ENCODE measurements at places on chromosomes 7 and 10.

DNA sequence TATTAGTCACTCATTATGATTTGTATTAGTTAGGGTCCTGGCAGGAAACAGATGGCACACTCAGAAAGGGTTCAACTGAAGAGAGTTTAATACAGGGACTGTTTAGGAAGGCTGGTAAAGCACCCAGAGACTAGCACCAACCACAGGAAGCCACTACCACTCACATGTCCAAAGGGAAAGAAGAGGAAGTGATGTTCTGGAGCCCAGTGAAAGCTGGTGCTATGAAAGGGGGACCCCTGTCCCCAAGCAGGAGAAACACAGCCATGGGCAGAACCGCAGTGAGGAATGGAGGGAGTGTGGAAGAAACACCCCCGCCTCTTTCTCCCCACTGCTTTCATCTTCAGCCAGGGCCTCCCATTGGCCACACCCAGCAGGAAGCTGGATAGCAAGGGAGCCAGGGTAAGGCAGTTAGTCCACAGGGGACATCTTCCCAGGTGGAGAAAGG is 3.2 kb upstream of the VSIR start:
- no peak for DNase-seq

DNA sequence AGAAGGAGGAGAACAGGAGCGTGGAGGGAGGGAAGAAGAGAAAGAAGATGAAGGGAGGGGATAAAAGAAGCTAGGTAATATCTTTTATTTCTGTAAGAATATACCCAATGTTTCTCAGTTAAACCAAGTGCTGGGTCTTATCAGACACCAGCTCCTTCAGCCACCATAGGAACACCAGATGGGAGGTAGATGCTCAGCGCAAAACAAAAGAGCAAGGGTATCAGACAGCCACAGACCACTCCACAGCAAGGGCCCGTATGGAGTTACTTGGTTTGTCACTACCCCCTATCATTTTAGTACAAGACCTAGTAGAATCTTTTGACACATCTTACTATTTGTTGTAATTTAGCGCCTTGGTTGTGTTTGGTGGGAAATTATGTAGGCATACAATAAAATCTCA is 65.9 kb upstream of the FAM133B start:
- DNase-seq, result no peak

DNA sequence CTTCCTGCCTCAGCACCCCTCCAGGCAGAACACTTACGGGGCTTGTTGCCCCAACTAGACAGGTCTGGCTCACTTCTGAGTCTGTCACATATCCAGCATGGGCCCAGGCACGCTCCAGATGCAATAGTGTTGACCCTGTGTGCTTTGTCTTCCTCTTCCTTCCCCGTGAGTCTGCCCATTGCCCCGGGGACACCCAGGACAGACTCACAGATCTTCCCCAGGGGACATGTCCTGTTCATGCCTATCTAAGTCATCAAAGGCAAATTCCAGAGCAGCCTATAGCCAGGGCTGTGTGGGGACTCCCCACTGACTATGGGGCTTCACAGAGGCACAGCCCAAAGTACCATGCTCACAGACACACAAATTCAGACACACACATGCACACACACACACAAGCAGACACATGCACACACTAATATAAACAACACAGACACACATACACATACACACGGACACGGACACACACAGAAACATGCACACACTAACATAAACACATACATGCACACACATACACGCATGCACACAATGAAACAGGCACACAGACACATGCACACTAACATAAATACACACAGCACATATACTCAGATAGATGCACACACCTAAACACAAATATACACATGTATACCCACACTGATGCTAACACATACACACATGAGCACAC is 175.8 kb downstream of the KCNMA1 start:
- DNase-seq, result no peak

- peak; percentile 79 for DNase-seq
Measured at GRCh38 chr10:75408911-75409885, 7.6 kb upstream of the ZNF503 start.

GRCh38 chr7:23357190-23358093 is 58.3 kb downstream of the MALSU1 start:
- no peak for DNase-seq

DNA sequence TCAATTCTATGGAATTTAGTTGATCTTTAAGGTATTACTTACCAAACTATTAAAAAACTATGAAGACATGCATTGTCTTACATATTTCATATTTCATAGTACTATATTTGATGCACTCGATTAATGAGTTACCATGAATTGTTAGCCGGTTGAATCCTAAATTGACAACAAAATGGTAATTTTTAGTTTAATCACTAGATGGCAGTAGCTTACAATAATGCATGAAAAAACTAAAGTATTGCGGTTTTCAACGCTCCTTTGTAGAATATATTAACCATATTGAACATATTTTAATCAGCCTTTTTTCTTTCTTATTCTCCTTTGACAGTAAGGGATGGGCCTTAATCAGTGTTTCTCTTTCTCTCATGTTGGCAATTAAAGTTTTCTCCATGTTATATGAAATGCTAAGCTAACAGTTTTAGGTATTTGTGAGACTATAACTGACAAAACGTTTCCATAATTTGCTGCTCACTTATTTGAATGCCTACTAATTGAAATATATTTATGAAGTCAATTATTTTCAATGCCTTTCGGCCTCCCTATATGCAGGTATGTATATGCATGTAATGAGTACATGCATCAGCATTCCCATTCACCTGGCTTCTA is 48.5 kb upstream of the ARL4A start:
- no peak for DNase-seq

- DNase-seq, result no peak
Measured at GRCh38 chr10:131944976-131945695, 36.6 kb downstream of the BNIP3 start.

- no peak for DNase-seq
Measured at GRCh38 chr7:74344132-74344496, 54.9 kb downstream of the CLIP2 start.

- DNase-seq, result no peak
Measured at GRCh38 chr10:80137920-80138319, 5.4 kb downstream of the PLAC9 start.

- no peak for DNase-seq
Measured at GRCh38 chr7:105800442-105800841, 76.0 kb downstream of the ATXN7L1 start.

GRCh38 chr10:119133949-119134348 is 30.0 kb downstream of the DENND10 start:
- DNase-seq, result no peak

DNA sequence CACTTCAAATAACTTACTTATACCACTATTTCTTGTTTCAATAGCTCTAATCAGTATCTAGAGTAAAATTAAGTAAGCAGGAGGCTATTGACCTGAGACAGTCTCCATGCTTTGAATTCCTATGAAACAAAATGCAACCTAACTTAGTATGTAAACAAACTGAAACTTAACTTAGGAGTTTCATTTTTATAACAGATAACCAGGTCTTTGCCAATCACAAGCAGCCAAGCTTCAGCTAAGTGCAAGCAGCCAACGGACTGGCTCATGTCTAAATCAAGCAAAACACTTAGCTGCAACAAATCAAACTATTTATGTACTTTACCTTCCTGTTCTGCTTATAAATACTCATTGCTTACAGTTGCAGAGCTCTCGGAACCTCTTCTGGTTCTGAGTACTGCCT is 4.4 kb upstream of the GSTK1 start:
- DNase-seq, result no peak

DNA sequence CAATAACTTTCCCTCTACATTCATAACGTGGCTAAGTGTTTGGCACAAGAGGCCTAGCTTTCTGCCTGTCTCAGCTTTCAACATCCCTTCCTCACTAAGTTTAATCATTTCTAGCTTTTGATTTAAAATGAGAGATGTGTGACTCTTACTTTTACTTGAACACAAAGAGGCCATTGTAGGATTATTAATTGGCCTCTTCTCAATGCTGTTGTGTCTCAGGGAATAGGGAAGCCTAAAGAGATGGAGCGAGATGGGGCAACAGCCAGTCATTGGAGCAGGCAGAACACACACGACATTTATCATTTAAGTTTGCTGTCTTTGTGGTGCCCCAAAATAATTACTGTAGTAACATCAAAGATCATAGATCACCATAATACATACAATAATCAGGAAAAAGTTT is 167.1 kb upstream of the TRIM24 start:
- DNase-seq, result no peak

GRCh38 chr10:29257106-29257783 is 31.6 kb upstream of the LYZL1 start:
- DNase-seq, result no peak

GRCh38 chr7:15652776-15653290 is 33.6 kb downstream of the MEOX2 start:
- DNase-seq, result no peak

DNA sequence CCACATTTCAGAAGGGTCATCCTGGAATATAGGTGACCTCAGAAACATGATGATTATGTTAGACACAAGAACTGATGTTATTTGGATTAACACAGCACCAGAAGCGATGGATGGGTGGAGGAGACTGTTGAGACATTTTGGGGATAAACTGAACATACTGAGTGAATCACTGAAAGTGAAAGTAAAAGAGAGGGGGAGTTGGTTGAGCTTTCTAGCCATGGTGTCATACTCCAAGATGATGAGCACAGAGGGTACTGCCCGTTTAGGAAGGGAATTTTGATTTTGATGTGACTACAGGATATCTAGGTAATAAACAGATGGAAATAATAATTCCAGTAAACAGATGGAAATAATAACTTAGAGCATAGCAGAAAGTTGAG is 248.0 kb upstream of the NPY start:
- no peak for DNase-seq

GRCh38 chr10:3524086-3524960 is 260.7 kb downstream of the KLF6 start:
- DNase-seq, result no peak

DNA sequence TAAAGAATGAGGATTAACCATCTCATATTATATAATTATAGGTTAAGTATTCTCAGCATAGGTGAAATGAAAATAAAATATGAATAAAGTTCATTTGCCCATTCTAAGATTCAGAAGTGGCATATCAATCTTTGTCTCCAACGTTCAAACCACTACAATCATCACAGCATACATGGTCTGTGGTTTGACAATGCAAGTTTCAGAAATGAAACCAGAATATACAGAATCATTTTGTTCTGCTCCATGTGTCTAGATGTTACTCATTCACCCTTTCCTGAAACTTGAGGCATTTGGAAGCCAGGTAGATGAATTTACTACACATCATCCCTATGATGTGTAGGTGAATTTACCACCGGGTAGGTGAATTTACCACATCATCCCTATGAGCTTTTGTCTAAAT is 44.5 kb upstream of the PPP1R3A start:
- no peak for DNase-seq

GRCh38 chr7:32335107-32335506 is 155.1 kb downstream of the LSM5 start:
- DNase-seq, result no peak

GRCh38 chr10:117946525-117947070 is 100.1 kb downstream of the RAB11FIP2 start:
- no peak for DNase-seq

DNA sequence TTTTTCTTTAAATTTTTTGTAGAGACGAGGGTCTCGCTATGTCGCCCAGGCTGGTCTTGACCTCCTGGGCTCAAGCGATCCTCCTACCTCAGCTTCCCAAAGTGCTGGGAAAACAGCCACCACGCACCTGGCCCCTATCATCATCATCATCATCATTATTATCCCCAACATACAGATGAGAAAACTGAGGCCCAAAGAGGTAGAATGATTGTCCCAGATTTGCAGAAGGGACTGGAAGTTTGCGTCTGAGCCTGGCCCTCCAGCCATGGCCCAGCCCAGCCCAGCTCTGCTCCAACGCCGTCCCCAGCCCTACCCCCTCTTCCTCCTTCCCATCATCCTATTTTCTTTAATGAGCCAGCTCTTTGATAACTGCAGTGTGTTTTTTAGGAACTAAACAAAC is 34.9 kb downstream of the TMEM130 start:
- no peak for DNase-seq

GRCh38 chr10:96964131-96964530 is 132.0 kb downstream of the LCOR start:
- DNase-seq, result no peak

- no peak for DNase-seq
Measured at GRCh38 chr10:72563327-72563932, 62.4 kb downstream of the MICU1 start.

DNA sequence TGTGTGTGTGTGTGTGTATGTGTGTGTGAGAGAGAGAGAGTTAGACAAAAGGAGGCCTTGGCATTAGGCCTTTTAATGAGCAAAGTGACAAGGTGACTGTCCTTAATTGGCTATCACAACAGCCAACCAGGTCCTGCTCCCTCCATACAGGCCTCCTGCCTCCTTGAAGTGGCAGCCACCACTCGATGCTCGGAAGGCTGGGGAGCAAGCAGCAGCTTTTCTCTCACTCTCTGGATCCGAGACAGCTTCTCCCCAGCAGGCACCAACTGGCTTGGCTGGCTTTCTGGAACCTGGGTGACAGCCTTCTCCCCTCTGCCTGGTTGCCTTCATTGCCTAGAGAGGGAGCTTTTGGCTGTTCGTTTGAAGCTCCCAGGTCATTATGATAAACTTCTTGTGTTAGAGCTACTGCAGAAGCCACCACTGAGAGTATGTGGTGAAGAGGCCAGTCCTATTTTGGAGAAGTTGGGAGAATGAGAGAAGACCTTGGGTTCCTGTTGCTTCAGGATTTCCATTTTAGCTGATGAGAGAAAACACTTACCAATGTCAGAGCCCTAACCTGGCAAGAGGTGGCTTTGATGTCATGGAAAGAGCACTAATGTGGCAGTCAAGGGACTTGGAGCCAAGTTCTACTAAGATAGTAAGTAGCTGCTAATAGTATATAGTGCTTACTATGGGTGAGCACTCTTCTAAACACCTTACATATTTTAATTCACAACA is 37.6 kb downstream of the RPS24 start:
- no peak for DNase-seq

- DNase-seq, result peak; percentile 76
Measured at GRCh38 chr10:104622598-104623209, 18.4 kb upstream of the SORCS3 start.

GRCh38 chr10:46267132-46267985 is 19.4 kb upstream of the ANTXRL start:
- no peak for DNase-seq

DNA sequence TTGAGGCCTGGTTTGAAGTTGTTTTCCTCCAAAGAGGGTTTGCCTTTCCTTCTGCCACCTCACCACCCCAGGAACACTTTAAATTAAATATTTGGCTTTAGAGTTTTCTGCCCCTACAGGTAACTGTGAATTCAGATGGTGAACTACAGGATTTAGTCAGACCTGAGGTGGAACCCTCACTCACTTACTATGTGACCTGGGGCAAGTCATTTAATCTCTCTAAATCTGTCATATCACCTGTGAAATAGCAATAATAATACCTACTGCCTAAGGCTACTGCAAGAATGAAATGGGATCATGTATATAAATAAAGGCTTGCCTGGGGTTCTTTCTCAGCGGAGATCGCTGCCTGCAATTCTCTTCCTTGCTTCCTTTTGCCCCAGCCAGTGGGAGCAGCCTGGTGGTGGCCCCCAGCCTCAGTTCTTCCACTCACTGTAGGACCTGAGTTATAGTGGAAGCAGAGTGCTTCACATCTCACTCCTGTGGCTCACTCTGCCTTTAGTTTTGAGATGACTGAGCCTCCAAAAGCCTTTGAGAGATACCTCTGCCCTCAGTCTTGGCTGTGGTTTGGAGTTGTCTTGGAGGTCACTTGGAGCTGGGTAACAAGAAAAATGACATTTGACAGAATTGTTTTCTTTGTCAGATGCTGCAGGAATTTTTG is 6.1 kb upstream of the ANKRD2 start:
- DNase-seq, result no peak

- no peak for DNase-seq
Measured at GRCh38 chr7:57403601-57404342, 46.2 kb upstream of the ZNF716 start.

GRCh38 chr7:69599955-69600709 is 1.9 kb downstream of the AUTS2 start:
- DNase-seq, result no peak
